NCI-H1694 treated with DMSO at 0.1 percent for 48 hours (cell line): ENCODE measurements at places on chromosomes 11 and 22.

DNA sequence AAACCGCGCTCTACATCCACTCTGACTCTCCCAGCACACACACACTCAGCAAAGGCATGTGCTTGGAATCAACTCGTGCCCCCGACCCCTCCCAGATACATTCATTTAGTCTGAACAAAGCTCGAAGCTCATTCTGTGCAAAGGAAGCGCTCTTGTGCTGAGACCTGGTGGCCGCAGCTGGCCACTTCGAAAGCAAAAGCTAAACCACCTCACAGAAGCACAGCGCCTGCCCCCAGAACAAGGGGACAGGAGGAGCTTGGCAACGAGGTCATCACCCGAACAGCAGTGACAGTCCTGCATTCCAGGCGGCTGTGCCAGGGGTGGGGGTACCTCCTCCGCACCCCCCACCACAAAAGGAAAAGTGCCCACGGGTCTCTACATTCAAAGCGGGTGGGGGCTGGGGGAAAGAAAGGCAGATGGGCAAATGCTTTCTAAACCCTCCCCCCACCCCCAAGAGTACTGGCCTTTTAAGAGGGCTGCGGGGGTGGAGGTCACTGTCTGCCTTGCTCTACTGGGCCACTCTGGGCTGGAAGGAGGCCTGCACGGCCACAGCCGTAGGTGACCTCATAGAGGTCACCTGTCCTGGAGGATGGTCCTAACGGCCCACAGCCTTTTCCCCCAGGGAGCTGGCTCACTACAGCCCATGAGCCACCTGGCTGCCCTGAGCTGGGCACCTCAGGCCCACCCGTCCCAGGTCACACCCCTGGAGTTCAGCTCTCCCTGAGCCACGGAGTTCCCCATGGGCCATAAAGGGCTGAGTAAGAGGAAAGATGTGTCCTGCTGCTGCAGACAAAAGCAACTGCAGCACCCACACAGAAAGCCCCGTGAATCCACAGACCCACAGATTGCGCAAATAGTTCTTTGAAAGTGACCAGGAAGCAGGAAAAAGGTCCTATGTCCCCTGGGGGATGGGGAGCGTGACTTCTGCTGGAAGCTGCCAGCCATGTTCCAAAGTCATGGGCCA lies 21.3 kb downstream of the CBX7 start:
- no peak for DNase-seq

DNA sequence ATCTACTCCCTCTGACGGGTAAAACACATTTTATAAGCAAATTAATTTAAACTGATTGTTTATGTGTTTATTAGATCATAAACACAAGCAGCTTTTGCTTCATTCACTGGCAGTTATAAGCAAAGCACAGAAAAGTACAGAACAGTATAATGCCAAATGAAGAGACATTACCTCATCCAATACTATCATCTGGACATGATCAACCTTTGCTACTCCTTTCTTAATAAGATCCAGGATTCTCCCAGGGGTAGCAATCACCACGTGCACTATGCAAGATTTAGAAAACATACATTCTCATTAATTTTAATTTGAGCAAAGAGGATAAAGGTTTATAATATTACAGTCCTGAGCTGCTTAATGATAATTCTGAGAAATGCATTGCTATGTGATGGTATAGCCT lies 27.9 kb downstream of the DDX6 start:
- DNase-seq = no peak

GRCh38 chr11:65305501-65306268 lies 9.0 kb upstream of the CDC42EP2 start:
- DNase-seq = no peak

GRCh38 chr11:47577460-47578041 lies 1.2 kb downstream of the KBTBD4 start:
- DNase-seq = no peak

GRCh38 chr11:113322158-113322557 lies 7.8 kb downstream of the TTC12 start:
- DNase-seq = no peak

- no peak for DNase-seq
Measured at GRCh38 chr11:15216678-15217077, 102.0 kb downstream of the INSC start.
